ENCODE measurements at places on chromosomes 16 and 17.

GRCh38 chr16:28289048-28289447 lies 3.3 kb upstream of the SBK1 start:
- no peak for DNase-seq

DNA sequence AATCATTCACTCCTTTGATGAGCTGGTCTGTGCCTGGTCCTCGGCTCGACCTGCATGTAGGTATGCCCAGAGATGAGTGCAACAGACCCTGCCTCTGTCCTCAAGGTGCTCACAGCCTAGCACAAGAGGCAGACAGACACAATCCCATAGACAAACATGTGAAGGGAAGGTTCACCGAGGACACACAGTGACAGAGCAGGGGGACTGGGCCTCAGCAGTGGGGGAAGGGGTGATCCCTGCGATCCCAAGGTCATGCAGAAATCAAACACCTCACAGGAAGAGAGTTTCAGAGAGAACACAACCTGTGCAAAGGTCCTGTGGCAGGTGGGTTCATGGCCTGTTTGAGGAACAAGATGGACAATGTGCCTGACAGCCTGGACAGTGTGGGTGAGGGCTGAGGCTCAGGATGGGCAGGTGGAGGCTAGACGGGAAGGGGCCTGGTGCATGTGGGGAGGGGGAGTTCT lies 4.2 kb upstream of the VASN start:
- DNase-seq = no peak

- DNase-seq = no peak
Measured at GRCh38 chr16:54060599-54061421, 225.8 kb downstream of the IRX3 start.

GRCh38 chr17:27895940-27896535 lies 2.9 kb upstream of the LYRM9 start:
- DNase-seq = no peak

DNA sequence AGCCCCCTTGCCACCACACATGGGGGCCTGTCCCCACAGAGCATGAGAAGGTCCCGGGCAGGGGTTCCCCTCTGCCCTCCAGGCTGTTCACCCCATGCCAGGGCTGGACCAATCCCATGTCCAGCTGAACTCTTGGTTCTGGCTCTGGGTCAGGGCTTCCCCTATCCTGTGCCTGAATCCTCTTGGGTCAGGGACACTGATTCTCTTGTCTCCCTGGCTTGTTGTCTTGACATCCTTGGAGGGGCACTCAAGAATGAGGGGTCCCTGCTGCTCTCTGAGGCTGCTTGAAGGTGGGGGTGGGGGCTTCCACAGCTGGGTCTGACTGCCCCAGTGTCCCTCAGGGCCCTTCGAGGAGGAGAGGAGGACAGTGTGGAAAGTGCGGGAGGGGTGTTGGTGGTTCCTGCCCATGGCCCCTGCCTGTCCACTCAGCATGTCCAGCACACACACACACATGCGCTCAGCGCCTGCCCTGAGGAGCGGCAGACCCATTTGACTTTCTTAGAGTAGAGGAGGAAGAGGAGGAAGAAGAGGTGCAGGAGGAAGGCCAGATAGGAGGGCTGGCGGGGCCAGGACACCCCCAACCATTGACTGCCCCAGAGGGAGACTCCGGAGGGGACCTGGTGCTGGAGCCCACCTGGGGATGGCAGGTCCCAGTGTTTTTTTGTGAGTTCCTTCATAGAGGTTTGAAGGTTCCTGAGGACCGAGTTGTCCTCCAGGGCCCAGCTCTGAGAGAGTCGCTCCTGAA lies 47.0 kb downstream of the TNFRSF13B start:
- DNase-seq = no peak

All from hepatic stellate cell (primary cell).